BJ (cell line): ENCODE measurements at places on chromosomes 4 and X.

GRCh38 chr4:779555-779954 is 46.4 kb downstream of the CPLX1 start:
- DNase-seq = no peak

DNA sequence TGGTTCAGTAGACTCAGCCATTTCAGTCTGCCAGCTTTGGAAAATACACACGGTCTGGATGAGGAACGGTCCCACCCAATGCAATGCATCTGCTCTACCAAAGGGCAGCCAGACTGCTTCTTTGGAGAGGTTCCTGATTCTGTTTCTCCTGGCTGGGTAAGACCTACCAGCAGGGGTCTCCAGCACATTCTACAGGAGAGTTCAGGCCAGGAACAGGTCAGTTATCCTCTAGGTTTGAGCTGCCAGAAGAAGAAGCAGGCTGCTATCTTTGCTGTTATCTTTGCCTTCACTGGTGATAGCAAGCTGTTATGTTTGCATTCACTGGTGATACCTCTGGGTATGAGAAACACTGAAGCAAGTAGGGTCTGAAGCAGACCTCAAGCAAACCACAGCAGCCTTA is 45.5 kb upstream of the PBDC1 start:
- DNase-seq = no peak

- DNase-seq = no peak
Measured at GRCh38 chrX:38109042-38109898, 102.9 kb downstream of the SYTL5 start.

DNA sequence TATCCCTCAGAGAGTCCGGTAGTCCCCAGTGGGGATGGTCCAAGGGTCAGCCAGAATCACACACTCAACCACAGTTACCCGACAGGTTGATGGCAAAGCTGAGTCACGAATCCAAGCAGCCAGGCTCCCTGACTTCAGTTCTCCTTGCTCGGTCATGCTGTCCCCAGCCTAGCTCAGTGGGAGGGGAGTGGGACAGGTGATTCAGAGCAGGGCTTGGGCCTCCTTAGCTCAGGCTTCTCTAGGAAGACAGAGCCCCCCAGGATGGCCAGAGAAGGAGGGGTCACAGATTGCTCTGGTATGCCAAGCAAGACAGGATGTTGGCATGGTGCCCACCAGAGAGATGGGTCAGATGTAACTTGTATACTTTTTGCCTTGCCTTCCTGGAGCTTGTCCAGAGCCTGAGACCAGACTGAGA is 66.5 kb downstream of the EFNB1 start:
- no peak for DNase-seq

DNA sequence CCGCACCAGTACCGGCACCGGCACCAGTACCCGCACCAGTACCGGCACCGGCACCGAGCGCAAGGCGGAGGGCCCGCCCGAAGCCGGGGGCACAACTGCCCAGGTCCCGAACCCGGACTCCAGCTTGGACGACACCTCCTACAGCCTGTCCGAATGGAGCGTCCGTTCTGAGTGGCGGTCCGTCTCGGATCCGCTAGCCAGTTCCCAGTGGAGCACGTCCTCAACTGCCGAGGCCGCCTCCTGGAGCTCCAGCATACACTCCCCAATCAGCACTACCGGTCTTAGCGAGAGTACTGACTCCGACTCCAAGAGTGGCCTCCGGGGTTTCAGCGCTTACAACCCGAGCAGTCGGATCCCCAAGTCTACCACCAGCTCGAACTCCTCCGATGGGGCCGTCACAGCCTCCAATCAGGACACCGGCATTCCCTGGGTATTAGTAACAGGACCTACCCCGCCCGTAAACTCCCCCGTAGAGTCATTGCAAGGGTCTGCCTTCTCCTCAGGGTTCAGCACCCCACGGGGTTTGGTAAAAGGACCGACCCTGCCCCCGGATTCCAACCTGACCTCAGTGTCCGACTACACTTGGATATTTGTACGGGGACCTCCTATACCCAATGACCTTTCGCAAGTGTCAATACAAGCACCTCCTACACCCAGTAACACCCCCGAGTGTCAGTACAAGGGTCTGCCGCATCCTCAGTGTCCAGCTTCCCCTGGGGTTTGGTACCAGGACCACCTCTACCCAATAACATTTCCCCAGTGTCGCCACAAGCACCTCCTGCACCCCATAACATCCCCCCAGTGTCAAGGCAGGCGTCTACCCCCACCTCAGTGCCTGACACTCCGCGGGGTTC is 721 bp upstream of the MAOA start:
- no peak for DNase-seq

DNA sequence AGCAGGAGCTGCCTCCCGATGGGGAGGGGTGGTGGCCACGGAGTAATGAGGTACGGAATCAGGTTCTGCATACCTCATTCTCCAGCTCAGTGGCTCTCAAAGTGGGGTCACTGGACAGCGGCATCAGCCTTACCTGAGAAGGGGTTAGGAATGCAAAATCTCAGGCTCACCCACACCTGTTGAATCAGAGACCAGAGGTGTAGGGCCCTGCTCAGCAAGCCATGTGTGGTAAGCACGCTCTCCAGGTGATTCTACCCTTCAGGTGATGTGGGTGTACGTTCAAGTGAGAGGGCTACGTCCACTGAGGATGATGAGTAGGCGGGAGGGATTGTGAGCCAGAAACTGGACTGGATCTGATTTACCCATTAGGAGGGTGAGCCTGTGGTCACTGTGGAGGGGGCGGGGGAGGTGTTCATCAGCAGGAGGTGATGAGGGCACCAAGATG is 65.8 kb downstream of the ANAPC4 start:
- no peak for DNase-seq
